ENCODE measurements at places on chromosomes 12 and 14.
A peak's percentile ranks its signal among the peaks of the same experiment; 100 is the strongest.

DNA sequence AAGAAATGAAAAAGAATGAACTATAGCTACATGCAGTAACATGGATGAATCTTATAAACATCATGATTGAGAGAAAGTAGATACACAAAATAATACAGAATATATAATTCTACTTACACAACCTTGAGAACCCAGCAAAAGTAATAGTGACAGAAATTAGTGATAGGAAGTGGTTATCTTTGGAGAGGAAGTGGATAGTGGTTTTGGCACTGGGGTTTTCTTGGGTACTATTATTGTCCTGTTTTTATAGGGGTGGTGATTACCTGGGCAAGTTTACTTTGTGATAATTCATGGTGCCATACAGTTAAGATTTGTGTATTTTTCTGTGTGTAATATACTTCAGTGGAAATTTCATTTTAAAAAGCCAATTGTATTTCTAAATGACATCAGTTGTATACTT is 352.7 kb downstream of the AEBP2 start:
- DNase-seq = no peak

DNA sequence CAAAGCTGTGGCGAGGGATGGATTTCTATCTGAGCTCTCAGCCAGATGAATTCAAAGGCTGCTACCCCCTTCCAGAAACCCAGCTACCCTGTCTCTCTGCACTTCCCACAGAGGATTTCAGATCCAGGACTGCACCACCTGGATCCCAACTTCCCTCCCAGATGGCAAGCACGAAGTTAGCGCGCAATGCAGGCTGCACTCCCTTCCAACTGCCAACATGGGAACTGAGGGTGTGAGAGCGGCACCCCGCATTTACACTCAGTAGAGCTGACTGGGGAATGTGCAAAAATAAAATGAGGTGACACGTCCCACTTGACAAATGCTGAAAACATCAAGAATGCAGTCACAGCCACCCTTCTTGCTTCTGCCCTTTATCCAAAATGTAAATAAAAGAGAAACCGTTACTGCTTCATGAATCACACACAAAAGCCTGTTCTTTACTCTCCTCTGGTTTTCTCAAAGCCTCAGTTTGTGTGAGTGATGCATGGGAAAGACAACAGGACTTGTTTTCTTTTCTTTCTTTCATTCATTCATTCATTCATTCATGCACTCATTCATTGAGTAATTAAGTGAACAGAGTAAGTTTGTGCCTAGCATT is 85.7 kb downstream of the ITPK1 start:
- DNase-seq = no peak

- peak; percentile 90 for DNase-seq
These were observed at the start of gene MMP17 for GRCh38 chr12:131827961-131828534. TSS of gene MMP17 (plus strand) at chr12:131828393. CDS start at chr12:131828495, 102 bp downstream.

DNA sequence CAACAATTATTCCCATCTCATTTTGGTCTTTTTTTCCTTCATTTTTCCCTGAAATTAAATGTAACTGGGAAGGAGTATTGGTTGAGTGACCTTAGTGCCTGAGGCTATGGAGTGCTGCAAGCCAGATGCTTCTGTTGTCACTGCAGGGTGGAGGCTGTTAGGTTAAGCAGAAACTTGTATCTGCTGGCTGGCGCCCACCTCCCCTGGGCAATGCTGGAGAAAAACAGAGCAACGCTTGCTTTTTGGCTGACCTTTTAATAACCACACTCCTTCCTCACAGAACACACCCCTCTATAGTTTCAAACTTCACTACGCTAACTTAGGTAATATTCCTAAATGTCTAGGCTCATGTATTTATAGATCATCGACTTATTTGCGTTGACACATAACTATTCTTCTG is 583.5 kb upstream of the NOVA1 start:
- DNase-seq = no peak

DNA sequence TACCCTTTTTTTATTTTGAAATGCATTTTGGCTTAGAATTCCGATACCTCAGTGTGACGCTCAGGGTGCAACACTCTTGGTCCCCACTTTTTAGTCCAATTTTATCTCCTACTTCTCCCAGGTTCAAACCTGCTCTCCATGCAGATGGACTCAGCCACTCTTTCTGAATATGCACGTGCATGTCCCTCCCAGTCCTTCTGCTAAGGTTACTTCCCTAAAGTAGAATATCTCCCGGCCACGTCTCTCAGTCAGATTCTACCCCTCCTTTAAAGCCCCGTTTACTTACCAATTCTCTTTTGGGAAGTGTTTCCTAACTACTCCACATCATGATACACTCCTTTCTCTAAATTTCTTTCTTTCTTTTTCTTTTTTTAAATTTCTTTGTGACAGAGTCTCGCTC is 15.5 kb upstream of the PARP11 start:
- DNase-seq = peak; percentile 56

- no peak for DNase-seq
These were observed 84.7 kb upstream of the SOX5 start for GRCh38 chr12:24034160-24034559.

GRCh38 chr12:8950221-8950527 is 729 bp upstream of the M6PR start:
- DNase-seq = no peak

GRCh38 chr14:89251061-89251460 is 166.0 kb downstream of the FOXN3 start:
- DNase-seq = no peak

DNA sequence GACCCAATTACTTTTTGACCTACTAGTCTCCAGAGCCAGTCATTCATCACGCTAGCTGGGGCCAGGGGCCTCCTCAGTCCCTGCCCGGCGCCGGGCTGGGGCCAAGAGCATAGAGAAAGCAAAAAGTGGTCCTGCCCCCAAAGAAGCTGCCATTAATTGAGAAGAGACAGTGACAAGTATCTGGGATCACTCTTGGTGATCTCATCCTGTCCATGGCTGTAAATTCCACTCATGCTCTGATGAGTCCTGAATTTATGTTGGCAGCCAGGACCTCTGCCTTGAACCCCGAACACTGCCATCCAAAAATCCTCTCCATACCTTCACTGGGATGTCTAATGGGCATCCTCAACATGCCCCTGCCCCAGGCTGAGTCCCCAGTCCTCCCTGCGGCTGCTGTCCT is 34.4 kb upstream of the DLK1 start:
- DNase-seq = no peak

GRCh38 chr12:8780389-8780788 is 42.0 kb upstream of the A2ML1 start:
- DNase-seq = peak; percentile 35

DNA sequence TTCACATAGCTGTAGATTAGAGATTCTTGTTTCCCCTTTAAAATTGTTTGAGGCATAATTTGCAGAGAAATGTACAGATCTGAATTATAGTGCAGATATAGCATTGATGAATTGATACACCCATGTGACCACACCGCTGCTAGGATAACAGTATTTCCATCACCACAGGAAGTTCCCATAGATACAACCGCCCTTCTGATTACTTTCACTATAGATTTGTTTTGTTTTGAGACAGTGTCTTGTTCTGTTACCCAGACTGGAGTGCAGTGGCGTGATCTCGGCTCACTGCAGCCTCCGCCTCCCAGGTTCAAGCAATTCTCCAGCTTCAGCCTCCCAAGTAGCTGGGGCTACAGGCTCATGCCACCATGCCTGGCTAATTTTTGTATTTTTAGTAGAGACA is 8.8 kb upstream of the ASPG start:
- DNase-seq = no peak

DNA sequence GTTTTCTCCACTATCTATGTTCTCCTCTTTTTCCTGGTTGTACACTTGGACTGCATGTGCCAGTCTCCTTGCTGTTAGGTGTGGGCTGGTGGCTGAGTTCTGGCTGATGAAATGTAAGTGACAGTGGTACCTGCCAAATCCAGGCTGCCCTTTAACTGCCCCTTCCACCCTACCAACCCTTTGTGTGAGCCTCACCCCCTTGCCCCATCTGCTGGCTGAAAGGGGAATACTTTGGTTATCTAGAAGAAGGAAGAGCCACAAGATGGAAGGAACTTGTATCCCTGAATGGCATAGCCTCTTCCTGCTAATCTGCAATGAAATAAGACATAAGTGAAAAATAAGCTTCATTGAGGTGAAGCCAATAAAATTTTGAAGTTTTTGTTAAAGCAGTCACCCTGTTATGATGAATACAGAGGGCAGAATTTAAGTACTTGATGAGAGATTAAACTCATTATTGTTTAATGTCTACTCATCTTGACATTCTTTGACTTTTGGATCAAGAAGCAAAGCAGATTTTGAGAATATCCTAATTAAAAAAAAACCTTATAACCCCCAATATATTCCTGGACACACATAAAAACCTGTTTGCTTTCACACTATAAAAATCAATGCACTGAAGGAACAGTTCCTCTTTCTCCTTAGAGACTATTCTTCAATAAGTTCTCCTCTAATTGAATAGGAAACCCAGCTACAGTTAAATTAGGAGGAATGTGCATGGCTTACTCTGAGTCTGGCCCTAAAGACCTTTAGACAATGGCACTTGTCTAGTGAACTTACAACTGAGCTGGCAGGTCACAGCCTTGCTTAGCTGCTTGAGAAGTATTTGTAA is 262.6 kb upstream of the BTG1 start:
- peak; percentile 71 for DNase-seq

GRCh38 chr14:56715938-56716337 is 94.3 kb downstream of the OTX2 start:
- no peak for DNase-seq

DNA sequence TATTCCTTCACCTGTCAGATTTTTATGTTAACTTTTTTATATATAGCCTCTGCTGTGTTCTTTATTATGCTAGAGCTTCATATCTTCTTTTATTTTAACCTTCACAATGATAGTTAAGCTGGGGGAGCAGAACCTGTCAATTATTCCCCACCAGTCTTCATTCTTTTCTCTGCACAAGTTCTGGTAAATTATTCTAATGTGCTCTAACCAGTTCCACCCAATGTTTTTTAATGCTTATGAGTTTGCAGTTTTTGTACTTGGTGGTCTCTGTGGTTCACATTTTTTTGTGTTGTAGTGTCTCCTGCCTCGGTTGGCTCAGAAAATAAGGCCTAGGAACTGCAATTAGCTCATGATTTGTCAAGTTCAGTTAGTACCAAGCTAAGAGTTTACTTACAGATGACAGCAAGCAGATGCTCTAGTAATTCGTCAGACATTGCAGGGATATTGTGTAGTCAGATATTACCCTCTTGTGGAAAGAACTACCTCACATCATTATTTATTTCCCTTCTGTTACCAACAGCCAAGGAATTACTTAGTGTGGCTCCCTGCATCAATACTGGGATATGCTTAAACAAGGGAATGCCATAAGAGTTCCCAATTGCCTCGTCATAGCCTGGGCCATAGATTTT is 14.5 kb downstream of the DYRK2 start:
- DNase-seq = no peak

GRCh38 chr12:71295953-71296352 is 138.2 kb upstream of the TSPAN8 start:
- DNase-seq = no peak

DNA sequence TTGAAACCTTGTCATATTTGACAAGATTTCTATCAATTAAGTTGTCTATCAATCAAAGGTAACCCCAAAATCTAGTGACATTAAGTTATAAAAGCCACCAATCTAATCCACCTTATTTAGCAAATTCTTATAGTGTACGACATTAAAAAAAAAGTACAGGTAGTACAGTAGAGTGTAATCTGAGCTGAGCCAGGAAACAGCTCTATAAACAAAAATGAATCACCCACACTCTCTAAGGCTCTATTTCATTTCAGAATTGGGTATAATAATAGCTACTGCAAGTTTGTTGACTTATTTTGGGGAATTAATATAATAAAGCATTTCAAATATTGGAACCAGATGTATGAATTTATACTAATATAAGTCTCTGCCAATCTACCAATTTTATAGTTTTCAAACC is 342.4 kb upstream of the FLRT2 start:
- no peak for DNase-seq

- DNase-seq = no peak
These were observed 116.4 kb downstream of the NTN4 start for GRCh38 chr12:95674163-95674562.

- DNase-seq = peak; percentile 66
These were observed at the start of gene MAP3K12 for GRCh38 chr12:53499266-53500141. TSS of gene MAP3K12 (minus strand) at chr12:53499458. CDS start at chr12:53487391, 12,067 bp downstream.

DNA sequence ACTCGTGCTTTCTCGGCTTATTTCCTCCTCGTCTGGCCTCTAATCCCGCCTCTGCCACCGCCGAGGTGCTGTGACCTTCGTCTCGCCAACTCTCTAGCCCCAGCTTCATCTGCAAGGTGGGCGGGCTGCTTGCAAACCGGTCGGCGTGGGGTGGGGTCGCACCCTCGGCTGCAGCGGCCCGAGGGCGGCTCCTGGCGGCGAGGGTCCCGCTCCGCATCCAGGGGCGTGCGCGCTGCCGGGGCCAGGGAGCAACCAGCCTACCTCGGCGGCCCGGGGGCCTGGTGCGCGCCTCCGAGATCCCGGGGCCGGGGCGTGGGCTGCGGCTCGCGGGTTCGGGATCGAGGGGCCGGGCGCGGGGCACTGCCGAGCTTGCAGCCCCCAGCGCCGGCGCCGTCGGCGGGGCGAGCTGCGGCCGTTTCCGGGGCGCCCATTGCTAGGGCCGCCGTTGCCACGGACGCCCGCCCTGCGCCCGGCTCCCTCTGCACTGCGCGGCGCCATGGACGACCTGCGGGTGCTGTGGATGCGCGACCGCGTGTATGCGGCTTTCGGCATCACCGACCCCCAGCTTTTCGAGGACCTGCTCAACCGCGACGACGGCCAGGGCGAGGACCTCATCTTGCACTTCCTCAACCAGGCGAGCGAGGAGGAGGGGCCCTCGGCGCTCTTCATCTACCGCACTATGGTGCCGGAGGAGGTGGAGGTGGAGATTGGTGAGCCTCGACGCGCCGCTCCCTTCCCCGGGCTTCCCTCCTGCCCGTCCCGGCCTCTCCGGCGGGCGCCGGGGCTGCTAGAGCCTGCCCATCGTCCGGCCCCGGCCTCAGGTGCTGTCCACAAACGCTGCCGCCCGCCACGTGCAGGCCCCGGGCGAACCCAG is at the start of gene DNAH10:
Gene DNAH10, plus strand, starts transcription at position 461 of the 874 bp plus-strand sequence. Its CDS starts 36 bp downstream, at position 497.
- DNase-seq = peak; percentile 34

- peak; percentile 21 for DNase-seq
These were observed 4.5 kb downstream of the CNOT2 start for GRCh38 chr12:70247653-70248199.

- no peak for DNase-seq
These were observed 51.0 kb upstream of the NCOR2 start for GRCh38 chr12:124618291-124618902.

DNA sequence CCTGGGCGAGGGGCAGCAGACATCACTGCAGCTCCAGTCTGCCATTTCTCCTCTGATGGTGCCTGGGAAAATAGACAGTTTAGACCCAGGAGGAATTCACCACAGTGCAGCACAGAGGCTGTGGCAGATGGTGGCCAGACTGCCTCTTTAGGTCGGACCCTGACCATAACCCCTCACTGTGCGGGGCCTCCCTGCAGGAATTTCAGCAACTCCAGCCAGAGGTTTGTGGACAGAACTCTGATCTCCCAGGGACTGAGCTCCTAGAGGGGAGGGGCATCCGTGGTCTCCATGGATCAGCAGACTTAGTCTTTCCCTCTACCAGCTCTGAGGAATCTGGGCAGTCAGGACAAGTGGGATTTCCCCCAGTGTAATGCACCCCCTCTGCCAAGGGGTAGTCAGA is 106.5 kb downstream of the ZC3H14 start:
- DNase-seq = no peak

GRCh38 chr12:69341328-69341727 is 6.9 kb upstream of the LYZ start:
- peak; percentile 94 for DNase-seq
